Adrenal gland (tissue), 19 donors: ENCODE measurements at places on chromosomes 16 and 17. TPM values are rescaled to one million over a fixed set of nuclear protein-coding genes. Genes with fewer than 3 reads are reported as not detected.

NPIPB2 gene
- 5.2 TPM for total RNA-seq

CBFA2T3 gene
- total RNA-seq: 0.33 TPM

MAP2K6 gene
- total RNA-seq: 0.87 TPM

TP53TG3 gene
- not detected for total RNA-seq

TEKT3 gene
- total RNA-seq: 0.90 TPM

KRT36 gene
- total RNA-seq: not detected

- no peak for DNase-seq
Measured at GRCh38 chr17:66330646-66331037, 28.2 kb downstream of the PRKCA start.

DNA sequence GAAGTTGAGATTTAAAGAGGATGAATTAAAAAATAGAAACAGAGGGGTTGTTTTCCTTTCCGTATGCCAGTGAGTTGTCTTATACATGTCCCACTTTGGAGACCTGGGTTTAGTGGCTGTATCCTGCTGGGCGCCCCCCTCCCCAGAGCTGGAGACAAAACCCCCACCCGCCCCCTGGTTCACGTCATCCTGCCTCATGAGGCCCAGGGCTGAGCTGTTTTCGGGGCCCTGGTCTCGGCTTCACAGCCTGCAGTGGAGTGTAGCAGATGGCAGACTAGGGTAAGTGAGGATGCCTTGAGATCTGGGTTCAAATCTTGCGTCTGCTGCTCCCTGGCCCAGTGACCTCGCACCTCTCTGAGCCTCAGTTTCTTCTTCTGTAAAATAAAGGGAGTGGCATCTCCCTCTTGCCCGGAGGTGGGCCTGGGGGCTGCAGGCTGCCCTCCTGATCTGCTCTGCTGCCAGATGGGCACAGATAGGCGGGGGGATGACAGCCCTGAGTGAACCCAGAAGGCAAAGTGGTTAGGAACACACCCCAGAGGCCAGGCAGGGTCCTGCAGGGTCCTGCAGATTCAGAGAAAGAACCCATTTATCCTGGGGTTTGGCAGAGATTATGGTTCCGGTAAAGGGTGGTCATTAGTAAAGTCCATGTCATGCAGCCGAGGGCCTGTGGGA, 45.1 kb downstream of the SOCS3 start:
- DNase-seq: no peak

GRCh38 chr17:27888945-27889344, 4.2 kb downstream of the LYRM9 start:
- DNase-seq: peak; percentile 89

DNA sequence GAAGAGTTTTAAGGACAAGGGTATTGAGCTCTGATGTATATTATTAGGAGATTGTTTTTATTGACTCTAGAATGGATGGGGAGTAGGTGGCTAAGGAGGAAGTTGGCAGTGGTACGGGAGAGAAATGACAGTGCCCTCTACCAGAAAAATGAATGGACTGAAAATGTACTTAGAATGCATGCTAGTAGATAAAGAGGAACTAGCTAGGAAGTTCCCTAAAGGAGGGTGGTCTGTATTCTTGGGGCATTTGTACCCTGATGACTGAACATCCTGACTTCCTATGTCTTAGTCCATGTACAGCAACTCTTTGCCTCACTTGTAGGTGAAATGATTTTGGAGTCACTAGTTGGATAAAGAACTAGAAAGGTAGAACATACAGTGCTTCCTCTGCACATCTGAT, 581.5 kb upstream of the RBFOX1 start:
- DNase-seq: no peak

- no peak for DNase-seq
Measured at GRCh38 chr17:2682176-2682938, 29.2 kb downstream of the CLUH start.

- peak; percentile 96 for DNase-seq
Measured at GRCh38 chr16:70800781-70801480, at the start of gene VAC14. VAC14 (minus strand) TSS chr16:70801158; CDS start chr16:70800900, 258 bp downstream.

- DNase-seq: no peak
Measured at GRCh38 chr17:71437166-71437565, 683.7 kb upstream of the SOX9 start.

DNA sequence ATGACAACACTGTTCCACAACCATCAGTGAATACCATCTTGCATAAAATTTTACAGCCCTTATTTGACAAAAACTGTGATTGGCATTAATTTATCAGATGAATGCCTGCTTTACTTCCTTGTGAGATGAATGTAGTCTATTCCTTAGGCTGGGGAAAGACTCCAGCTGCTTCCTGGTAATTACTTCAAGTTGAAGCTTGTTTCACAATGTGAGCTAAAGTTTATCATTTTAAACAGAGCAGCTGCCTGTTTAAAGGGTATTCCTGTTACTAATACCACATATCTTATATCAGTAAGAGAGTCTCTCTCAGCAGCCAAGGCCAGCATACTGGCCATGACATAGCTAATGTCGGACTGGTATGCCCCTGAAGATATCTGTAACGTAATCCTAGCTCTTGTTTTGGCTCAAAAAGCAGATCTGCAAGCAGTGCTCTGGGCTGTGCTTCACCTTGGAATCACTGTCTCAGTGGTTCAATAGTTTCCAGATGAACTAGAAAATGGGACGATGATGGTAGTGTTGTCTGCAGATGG, 13.2 kb upstream of the ARL2BP start:
- peak; percentile 46 for DNase-seq

GRCh38 chr16:28859326-28859725, 4.3 kb upstream of the SH2B1 start:
- no peak for DNase-seq

DNA sequence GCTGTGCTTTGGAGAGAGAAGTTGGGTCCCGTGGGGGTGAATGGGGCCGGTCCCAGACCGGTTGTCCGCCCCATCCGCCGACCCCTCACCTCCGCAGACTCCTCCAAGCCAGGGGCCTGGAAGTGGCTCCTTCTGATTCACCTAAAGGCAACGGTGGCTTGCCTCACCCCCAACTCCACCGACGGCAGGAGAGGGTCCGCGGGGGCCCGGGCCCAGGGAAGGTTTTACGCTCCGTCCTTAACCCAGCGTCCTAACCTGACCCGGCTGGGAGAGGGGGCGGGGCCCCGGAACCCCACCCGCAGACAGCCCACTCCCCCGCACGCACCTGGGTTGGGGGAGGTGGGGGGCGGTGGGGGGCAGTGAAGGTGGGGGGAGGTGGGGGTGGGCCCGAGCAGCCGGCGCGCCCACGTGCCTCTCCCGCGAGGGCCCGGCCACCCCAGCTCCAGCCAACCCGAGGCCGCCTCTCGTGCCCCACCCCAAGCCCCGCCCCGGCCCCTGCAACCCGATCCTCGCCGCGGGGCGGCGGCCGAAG, 12.7 kb upstream of the CD300A start:
- DNase-seq: peak; percentile 25

DNA sequence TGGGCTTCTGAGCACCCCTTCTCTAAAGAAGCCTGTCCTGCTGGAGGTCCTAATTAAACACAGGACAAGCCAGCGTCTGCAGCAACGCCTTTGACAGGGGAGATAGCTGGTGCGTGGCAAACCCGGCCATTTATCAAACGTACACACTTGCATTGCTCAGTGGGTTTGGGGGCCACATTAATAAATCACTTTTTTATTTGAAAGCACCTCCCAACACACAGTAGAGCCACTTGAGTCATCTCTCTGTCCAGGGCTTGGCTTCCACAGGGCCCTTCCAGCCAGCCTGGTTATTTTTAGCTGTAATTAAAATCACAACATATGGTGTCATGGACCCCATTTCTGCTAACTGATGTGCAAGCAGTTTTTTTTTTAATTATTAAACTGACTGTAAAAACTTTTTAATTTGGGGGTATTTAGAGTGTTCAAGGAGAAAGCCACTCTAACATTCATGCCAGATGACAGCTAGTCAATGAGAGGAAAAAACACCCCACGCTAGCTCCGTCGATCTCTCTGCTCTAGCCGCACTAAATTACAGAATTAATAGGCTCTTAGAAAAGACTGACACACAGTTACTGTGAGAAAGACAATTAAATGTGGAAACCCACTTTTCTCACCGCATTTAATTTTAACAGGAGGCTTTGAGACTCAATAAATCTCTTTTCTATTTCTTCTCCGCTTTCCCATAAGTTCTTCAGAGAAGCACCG, 201.0 kb upstream of the WSCD1 start:
- no peak for DNase-seq

GRCh38 chr17:39828443-39828842, 35.7 kb downstream of the IKZF3 start:
- no peak for DNase-seq
